ENCODE measurements at places on chromosomes 2 and 18.

- peak; percentile 60 for DNase-seq
These were observed 19.2 kb downstream of the POU3F3 start for GRCh38 chr2:104872866-104873688.

GRCh38 chr2:127943186-127943585, 57.4 kb upstream of the AMMECR1L start:
- no peak for DNase-seq

DNA sequence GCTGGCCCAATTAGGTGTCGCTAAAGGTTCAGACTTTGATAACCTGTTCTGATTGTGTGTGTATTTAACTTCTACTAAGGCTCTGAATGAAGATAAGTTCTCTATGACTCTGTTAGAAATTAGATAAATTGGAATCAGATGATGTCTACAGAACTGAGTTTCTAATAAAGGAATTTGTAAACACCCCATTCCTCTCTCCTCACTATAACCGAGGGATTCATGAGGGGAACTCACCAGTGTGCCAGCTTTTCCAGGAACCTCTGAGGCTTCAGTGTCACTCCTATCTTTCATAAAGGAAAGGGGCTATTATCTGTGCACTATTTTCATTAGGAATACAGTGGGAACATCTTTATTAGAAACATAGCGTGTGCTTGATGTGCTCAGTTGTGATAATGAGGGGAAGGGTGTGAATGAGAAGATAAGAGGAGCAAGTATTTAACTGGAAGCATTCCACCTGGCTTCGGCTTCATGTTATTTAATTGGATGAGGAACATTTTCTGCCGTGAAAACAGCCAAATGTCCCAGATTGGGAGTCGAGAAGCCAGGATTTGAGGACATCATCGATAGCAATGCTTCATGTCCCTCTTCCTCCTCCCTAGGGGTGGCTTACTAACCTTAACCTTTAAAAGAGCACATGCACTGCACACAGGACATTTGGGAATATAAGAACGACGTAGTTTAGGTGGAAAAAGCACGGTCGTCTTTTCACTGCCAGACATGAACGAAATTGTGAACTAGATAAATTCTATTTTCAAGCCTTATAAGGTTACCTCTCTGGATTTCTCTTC, 84.8 kb upstream of the TCF4 start:
- no peak for DNase-seq

DNA sequence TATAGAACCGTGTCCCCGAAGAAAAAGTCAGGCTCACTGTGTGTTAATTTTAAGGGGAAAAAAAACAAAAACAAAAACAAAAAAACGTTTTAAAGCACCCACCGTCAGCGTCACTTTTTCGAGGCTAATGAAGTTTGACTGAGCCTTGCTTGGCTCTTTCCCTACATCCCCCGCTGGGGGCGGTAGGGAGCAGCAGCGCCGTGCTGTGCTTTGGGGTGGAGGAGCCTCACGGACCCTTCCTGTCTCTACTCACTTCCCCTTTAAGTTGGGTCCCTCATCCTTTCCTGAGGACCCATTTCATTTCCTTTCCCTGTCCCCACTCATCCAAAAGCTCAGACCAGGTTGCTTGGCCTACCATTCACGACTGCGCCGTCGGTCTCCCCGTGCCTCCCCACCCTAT, 82.8 kb upstream of the RPL31 start:
- peak; percentile 40 for DNase-seq

- DNase-seq = no peak
These were observed 277.9 kb downstream of the DCC start for GRCh38 chr18:52617931-52618330.

DNA sequence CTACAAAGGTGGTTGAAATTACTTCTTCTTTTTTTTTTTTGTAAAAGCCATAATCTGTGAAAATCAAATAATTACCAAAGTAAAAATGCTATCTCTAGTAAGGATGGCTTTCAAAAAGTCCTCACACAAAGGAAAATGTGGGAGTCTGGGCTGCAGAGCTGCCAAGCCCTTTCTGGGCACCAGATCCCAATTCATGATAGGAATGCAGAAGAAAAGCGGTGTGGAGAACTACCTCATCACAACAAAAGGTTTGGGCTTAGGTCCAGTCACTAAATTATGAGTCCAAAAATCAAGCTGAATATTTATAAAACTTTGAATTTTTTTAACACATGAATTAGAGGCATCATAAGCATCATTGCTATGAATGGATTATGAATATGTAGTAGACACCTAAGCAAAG, 30.8 kb upstream of the EPHA4 start:
- DNase-seq = no peak

GRCh38 chr2:29567906-29568520, 353.4 kb downstream of the ALK start:
- DNase-seq = no peak

DNA sequence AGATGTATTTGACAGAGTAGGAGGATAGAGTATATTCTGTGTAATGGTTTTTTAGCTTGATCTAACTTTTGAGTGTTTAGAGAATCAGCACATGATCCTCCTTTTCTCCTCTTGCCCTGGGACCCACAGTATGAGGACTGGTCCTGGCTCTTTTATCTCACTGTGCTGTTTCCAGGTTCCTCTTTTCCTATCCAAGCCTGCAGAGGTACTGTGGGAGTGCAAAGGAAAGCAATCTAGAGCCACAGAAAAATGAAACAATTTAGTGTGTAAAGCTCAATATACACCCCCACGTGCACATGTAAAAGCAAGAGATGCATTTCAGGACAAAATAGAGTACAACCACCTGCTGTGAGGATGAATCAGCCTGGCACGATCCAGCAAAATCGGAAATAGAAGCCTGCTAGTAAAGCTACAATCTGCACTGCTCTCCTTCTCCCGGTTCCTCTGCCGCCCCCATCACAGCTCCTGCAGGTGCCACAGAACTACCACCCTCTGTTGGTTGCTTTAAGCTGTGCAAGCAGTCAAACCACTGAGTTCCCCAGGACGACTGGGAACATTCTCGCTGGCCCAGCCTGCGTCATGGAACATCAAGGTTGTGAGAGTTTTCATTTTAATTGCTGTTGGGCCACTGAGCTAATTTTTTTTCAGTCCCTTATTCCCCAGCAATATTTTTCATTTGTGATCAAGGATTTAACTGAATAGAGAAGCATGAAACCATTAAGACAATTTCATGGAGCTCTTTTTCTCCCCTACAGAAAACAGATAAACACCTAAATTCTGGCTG, 47.8 kb upstream of the MAPRE3 start:
- DNase-seq = peak; percentile 60

DNA sequence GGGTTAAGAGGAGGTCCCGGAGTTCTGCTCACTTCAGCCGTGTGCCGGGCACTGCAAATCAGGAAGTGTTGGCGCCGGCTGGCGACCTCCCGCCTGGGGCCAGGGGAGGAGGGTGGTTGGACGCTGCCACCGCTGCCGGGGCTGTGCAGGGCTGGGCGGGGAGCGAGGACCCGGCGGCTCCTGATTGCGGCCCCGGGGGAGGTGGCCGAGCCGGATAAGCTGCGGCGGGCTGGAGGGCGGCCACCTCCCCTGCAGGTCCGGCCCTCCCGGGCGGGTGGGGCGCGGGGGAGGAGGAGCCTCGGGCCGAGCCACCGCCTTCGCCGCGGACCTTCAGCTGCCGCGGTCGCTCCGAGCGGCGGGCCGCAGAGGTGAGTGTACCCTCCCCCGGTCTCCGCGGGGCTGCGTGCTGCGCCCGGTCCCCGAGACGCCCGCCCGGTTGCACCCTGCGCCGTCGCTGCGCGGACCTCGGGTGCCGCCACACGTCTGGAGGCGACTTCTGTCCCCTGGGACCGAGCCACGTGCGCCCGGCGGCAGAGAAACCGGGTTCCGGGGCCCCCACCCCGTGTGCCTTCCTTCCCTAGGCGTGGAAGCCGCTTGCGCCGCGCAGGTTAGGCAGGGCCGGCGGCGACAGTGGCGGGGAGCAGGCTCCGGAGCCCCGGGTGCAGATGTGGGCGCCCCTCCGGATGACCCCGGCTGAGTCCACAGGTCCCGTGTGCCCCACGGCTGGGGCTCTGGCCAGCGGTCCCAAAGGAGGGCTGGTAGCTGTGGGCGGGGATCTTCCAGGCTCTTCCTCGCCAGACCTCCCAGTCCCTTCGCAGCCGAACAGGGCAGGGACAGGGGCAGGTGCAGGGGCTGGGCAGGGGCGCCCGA, at the start of gene STEAP3:
TSS of gene STEAP3 (plus strand) at position 314 of the 870 bp plus-strand sequence. CDS start 7,179 bp downstream, outside the sequence.
- DNase-seq = no peak

DNA sequence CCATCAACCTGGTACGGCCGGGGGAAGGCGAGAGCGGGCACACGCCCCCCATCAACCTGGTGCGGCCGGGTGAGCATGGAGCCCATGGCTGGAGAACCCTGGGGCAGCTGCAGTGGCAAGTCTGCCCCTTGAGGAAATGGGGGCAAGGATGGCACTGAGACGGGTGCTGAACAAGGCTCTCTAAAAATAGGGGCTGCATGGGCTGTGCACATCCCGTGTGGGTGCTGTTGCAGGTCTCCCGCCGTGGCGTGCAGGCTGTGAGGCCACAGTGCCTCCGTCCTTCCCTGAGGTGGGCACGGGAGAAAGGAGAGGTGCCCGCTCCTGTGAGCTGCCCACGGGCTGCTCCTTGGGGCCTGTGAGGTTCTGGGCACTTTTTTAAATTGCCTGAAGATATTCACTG, 99.2 kb downstream of the NFATC1 start:
- DNase-seq = no peak

DNA sequence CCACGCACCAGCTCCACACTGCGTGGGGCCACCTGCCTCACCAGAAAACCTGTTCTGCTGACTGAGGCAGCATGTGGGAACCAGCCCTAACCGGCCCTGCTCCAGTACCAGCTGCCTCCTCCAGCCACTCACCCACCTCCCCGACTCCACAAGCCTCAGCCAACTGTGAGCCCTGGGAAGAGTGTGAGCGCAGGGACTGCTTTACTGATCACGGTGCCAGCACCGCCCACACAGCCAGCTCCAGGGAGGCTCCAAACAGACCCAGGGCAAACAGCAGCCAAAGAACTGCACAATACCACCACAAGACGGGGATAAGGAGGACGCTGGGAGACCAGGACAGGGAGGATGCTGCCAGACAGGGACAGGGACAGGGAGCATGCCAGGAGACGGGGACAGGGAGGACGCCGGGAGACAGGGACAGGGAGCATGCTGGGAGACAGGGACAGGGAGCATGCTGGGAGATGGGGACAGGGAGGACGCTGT, 28.4 kb downstream of the EIPR1 start:
- no peak for DNase-seq

DNA sequence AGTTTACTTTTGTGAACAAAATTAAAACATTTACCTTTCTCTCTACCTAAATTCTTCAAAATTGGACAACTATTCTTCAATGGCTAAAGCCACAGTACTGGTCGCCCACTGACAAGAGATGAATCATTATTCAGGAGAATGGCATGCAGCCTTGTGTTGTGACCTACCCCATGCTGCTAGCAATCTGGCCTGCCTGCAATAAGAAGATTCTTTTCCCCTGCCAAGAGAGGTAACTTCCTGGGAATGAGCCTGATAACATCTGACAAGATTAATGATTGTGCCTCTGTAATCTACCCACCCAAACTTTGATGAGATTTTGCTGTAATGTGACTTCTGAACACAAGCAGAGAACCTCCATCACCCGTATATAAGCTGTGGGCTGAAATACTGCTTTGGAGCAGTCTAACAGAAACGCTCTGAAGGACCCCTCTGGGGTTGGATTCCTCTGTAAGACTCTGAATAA, 47.0 kb upstream of the ST3GAL5 start:
- no peak for DNase-seq

Data from activated CD4-positive, alpha-beta memory T cell treated with anti-CD3 and anti-CD28 coated beads for 36 hours (primary cell).